NCI-H187 (cell line): ENCODE measurements at places on chromosomes 3 and 15.

GRCh38 chr3:4634894-4635293 is 141.7 kb downstream of the ITPR1 start:
- no peak for DNase-seq

GRCh38 chr15:79501086-79501485 is 69.0 kb downstream of the MINAR1 start:
- DNase-seq: no peak

- DNase-seq: no peak
These were observed 3.2 kb downstream of the DUOX1 start for GRCh38 chr15:45132844-45133560.

DNA sequence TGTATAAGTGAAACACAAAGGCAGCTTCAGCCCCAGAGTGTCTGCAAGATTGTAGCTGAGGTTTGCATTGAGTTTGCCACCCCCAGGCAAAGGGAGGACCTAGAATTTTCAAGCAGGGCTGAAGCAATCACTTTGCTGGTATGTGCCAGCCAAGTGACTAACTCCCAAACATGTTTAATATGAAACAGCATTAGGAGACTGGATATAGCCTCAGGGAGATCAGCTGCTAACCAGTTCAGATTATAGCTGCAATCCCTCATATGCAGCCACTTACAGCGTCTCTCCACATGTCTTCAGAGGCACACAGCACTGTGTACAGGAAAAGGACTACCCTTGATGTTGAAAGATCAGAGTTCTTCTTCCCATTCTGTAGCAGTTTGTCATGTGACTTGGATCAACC is 38.4 kb upstream of the PPP2R3A start:
- no peak for DNase-seq

DNA sequence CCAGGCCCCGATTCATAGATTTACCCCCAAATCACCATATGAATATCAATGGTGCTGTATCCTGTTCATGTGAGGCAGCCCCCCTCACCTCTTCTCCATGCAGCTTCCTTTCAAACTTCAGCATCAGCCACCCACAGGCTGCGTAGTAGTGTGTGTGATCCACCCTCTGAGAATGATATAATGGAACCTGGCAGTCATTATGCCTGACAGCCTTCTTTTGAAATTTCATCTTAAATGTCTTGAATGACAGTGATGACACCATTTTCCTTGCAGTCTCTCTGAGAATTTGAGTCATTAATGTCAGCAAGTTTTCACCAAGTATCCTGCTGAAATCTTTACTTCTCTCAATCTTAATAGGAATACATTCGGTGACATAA is 3.5 kb upstream of the CLRN1 start:
- no peak for DNase-seq

DNA sequence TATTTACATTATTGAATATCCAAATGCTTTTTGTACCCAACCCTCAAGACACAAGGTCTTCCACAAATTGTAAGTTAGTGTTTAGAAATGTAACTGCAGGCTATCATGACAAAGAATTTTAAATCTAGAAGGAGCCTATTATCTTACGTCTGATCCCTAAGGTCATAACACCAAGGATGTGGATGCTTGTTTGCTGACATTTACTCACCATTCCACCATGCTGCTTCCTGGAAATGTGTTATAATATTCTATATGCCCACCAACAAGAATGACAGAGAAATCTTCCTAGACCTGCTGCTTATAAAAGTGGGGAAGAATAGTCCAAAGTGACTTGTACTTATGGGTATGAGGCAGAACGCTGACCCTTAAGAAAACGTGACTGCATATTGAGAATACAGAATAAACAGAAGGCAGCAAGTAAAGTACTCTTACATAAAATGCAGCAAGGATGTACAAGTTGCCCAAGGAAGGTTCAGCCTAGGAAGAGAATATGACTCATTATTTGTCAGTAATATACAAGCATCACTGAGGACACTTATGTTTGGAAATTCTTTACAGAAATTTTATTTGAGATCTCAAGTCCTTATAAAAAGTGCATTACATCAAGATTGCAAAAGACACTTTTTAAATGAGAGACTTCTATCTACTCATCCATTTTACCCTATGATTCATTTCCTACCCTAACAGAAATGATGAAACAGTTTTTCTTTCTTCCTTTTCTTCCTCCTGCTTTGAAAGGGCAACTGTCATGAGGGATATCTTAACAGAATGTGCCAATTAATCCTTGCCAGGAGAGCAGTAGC is 59.6 kb downstream of the ESYT3 start:
- DNase-seq: no peak

GRCh38 chr3:15113471-15113870 is 14.5 kb upstream of the RBSN start:
- no peak for DNase-seq

GRCh38 chr15:50697109-50697797 is 10.7 kb upstream of the TRPM7 start:
- DNase-seq: no peak

GRCh38 chr15:99983886-99984286 is 250.6 kb upstream of the LYSMD4 start:
- no peak for DNase-seq

DNA sequence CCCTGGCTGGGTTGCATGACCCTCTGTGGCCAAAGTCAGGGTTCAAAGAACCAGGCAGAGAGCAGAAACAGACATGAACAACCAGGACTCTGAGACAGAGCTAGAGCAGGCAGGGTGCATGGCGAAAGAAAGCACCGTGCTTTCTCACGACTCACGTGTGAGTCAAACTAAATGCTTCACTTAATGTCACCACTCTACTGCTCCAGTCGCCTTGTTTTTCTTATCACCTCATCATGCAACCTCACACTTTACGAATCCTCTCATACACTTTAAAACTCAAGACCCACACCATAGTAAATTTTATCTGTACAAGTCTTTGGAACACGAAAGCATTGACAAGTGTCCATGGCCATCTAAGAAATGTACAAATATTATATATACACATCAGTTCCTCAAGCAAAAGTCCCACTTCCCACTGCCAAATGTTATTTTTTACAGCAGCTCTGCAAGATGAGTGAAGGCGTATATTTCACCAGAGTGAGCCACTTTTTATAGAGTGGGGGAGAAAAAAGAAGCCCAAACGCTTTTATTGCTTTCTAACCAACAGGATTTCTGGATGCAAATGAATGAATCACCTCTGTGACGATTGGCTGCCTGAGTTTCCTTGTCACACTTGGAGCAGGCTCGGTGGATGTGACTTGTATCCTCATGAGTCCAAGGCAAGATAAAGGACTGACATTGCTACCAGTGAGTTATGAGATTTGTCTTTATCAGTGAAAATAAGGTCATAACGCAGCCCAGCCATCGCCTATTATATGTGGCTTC is 16.0 kb upstream of the MEGF11 start:
- DNase-seq: no peak

- no peak for DNase-seq
These were observed 353.0 kb downstream of the ROBO1 start for GRCh38 chr3:79414806-79415205.

- DNase-seq: no peak
These were observed 106.3 kb downstream of the ZBTB20 start for GRCh38 chr3:115040673-115041286.

- no peak for DNase-seq
These were observed 36.3 kb downstream of the CDC25A start for GRCh38 chr3:48151807-48152427.

- no peak for DNase-seq
These were observed 181.0 kb upstream of the CGNL1 start for GRCh38 chr15:57195326-57195725.

GRCh38 chr3:139745831-139746230 is 68.1 kb upstream of the NMNAT3 start:
- no peak for DNase-seq

- DNase-seq: no peak
These were observed 142.4 kb upstream of the KCNMB2 start for GRCh38 chr3:178393824-178394223.

GRCh38 chr3:31534065-31534425 is 1.3 kb downstream of the STT3B start:
- no peak for DNase-seq

GRCh38 chr15:73907035-73907408 is 19.2 kb upstream of the LOXL1 start:
- no peak for DNase-seq
